ENCODE measurements at places on chromosomes 16 and 17.

- DNase-seq, result no peak
Measured at GRCh38 chr17:71917715-71918114, 203.1 kb upstream of the SOX9 start.

DNA sequence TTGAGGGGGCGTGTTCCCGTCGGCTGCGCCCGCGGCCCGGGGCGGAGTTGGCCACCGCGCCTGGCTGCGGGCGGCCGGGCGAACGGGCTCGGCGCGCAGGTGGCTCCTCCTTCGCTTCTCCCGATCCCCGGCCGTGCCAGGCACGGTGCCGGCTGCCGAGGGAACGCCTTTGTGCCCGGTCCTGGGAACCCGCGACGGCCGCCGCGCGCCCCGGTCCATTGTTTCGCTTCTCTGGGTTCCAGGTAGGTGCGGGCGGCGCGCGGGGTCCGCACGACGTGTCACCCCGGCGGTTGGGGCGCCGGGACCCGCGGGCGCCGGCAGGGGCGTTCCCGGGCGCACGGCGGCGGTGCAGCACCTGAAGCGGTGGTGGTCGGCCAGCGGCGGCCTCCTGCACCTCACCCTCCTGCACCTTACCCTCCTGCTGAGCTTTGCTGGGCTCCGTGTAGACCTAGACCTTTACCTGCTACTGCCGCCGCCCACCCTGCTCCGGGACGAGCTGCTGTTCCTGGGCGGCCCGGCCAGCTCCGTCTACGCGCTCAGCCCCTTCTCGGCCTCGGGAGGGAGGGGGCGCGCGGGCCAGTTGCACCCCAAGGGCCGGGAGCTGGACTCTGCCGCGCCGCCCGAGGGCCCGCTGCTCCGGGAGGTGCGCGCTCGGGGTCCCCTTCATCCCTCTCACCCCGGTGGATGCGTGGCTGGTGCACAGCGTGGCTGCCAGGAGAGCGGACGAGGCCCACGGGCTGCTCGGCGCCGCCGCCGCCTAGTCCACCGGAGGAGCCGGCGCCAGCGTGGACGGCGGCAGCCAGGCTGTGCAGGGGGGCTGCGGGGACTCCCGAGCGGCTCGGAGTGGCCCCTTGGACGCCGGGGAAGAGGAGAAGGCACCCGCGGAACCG lies 99.9 kb downstream of the EFCAB13 start:
- DNase-seq, result peak; percentile 42

- DNase-seq, result no peak
Measured at GRCh38 chr16:49468611-49469310, 95.2 kb downstream of the C16orf78 start.

- DNase-seq, result no peak
Measured at GRCh38 chr16:12547608-12547922, 256.1 kb downstream of the CPPED1 start.

GRCh38 chr17:19238167-19238505 lies 970 bp downstream of the EPN2 start:
- DNase-seq, result no peak
